Upper lobe of left lung (tissue), 6 donors: ENCODE measurements at places on chromosomes 1 and 21. TPM values are rescaled to one million over a fixed set of nuclear protein-coding genes. Genes with fewer than 3 reads are reported as not detected.

DNA sequence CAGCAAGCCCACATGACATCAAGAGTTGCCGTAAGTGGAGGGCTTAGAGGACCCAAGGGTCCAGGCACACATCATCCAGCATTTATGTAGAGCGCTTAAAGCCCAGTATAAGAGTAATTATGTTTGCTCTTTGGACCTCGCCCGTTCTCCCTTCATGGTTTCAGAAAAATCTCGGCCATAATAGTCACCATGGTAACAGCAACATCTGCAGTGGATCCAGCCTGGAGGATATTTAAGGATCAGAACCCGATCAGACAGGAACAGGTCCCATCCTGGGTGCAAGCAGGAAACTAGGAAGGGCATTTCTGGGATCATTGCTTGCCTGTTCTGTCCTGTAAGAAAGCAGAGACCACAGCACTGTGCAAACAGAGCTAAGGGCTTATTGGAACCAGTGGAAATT lies 89.9 kb upstream of the KAZN start:
- DNase-seq = no peak

GRCh38 chr1:158354255-158354654 lies 561 bp downstream of the CD1E start:
- no peak for DNase-seq

DNA sequence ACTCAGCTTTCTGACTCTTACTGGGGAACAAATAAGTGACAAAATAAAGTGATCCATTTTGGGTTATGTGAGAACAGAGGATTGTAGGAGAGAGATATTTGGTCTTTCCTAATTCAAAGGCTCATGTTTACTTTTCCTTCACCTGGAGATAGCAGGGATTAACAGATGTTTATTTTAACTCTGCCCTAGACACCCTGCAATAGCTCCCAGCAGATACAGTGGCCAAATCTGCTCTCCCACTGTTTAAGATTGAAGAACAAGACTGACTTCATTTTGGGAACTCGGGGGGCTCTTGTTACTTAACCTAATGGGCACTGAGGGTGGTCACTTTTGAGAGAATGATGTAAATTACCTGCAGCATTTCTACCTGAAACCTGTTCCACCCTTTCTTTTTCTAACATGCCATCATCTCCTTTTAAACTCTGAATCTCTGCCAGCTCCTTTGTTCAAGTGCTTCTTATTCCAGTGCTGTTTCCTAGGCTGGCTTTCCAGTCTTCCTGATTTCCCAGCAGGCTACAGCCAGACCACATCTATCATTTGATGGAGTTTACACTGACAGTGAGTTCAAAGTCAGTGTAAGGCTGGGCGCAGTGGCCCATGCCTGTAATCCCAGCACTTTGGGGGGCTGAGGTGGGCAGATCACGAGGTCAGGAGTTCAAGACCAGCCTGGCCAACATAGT lies 90.0 kb downstream of the SELENOF start:
- no peak for DNase-seq

HSD3B2 gene
- total RNA-seq = not detected

PROX1 gene
- total RNA-seq = 5.3 TPM
